ENCODE measurements at places on chromosomes 5 and 9.

- H3K27ac ChIP-seq: no peak within 1 kb of the TSS
- H3K4me1 ChIP-seq: no peaks in the 10 kb centered on the region
- H3K36me3 ChIP-seq: no peaks in the 10 kb centered on the region
- DNase-seq: peak; percentile 29
- H3K4me3 ChIP-seq: peak within 1 kb of the TSS; percentile 34
Observed at GRCh38 chr5:150904479-150905311, at the start of gene ZNF300. ZNF300 (minus strand) TSS chr5:150904980; CDS start chr5:150903155, 1,825 bp downstream.

DNA sequence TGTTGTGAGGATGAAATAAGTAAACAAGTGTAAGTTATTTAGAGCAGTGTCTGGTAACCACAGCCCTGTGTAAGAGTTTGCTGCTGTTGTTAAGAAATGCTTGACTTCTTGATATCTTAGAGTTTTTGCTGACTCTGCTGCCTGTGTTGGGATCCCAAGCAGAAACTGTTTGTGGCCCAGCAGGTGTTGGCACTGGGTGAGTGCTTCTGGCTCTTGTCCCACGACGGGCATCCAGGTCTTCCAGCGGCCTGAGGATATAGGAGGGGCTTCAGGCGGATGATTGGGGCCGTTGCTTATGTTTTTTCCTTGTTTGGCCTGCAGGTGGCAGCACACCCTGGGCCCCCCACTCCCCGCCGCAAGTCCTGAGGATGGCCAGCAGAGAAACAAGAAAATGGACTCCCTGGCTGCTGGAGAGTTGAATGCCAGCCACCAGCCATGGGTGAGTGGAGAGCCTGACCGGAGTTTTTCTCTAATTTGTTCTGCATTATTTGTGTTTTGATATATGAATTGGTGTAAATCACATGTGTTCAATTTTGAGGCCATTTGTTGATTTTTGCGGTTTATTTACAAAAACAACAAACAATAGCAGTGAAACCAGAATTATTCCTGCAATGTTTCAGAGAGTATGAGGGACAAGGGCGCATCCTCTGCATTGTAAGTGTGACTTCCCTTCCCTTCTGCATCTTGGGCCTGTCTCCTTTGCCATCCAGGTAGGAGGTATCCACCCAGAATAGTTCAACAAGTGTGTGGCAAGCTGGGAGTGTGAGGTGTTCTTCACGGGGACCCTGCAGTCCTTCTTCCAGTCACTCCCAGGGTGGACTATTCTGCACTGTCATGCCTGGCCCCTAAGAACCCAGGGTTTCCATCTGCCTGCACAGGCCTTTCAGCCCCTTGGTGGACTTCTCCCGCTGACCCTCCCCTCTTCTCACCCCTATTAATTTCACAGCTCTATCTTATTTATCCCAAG, 50.3 kb downstream of the SLC22A5 start:
- no peaks in the 10 kb centered on the region for H3K27me3 ChIP-seq
- peaks cover 71% of the 10 kb centered on the region for H3K4me1 ChIP-seq
- H3K4me3 ChIP-seq: peak overlapping the region; percentile 12

- H3K4me1 ChIP-seq: peaks cover 12% of the 10 kb centered on the region
- no peak for DNase-seq
- H3K36me3 ChIP-seq: no peaks in the 10 kb centered on the region
- peak overlapping the region; percentile 77 for H3K4me3 ChIP-seq
- no peaks in the 10 kb centered on the region for H3K27me3 ChIP-seq
- peak overlapping the region; percentile 30 for H3K27ac ChIP-seq
Observed at GRCh38 chr9:133477992-133478850, 678 bp downstream of the SLC2A6 start.

- H3K27ac ChIP-seq: no peak overlapping the region
- no peaks in the 10 kb centered on the region for H3K36me3 ChIP-seq
- no peak overlapping the region for H3K4me3 ChIP-seq
- DNase-seq: no peak
- no peaks in the 10 kb centered on the region for H3K27me3 ChIP-seq
Observed at GRCh38 chr9:89978185-89978584, 373.4 kb downstream of the GADD45G start.

GRCh38 chr9:126583144-126583760, 30.5 kb upstream of the LMX1B start:
- H3K36me3 ChIP-seq: no peaks in the 10 kb centered on the region
- H3K27me3 ChIP-seq: no peaks in the 10 kb centered on the region
- no peak for DNase-seq
- H3K4me1 ChIP-seq: no peaks in the 10 kb centered on the region
- no peak overlapping the region for H3K4me3 ChIP-seq
- H3K27ac ChIP-seq: no peak overlapping the region

DNA sequence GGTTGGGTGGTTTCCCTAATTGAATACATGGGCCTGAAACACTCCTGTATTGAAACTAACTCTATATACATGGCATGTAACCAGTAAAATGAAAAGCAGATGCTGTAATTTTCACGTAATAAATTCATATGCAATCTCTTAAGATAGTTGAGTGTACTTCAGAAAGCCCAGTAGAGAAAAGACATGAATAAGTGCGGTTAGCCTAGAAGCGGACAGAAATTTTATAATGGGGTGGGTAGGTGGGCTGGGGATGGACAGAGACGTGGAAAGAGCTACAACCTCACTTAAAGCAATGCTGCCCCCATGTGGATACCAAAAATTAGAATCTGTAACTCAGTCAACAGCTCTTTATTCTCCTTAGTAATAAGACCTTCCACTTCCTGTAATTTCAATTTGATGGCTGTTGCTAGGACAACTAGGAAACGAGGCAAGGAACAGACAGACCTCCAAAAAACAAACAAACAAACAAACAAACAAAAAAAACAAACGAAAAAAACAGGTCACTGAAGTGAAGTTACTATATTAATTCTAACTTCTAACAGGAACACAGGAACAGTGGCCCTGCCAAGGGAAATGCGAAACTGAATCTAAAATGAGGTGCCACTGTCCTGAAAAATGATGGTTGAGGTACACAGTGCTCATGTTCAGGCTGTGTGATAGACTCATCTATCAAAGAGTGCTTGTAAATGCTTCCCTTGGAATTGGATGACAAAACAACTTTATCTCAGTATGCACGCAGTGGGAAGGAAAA, 103.4 kb upstream of the GNA14 start:
- H3K36me3 ChIP-seq: no peaks in the 10 kb centered on the region
- no peaks in the 10 kb centered on the region for H3K4me1 ChIP-seq
- no peak overlapping the region for H3K4me3 ChIP-seq
- no peak overlapping the region for H3K27ac ChIP-seq

DNA sequence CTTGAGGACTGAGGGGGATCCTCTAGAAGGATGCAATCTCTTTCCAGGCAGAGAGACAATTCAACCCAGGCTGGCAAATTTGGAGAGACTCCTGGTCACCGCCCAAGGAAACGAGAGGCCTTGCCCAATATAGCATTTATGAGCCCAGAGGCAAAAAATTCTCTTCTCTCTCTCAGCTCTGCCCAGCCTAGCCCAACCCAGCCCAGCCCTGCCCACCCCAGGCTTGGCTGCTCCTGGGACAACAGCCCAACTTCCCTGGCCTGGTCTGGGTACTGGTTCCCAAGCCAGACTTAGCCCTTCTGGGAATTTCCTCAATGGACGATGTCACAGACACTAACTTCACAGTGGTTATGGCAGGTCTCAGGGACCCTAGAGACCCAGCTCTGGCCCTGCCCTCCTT, 116.5 kb downstream of the PSD2 start:
- H3K36me3 ChIP-seq: no peaks in the 10 kb centered on the region
- no peaks in the 10 kb centered on the region for H3K27me3 ChIP-seq

DNA sequence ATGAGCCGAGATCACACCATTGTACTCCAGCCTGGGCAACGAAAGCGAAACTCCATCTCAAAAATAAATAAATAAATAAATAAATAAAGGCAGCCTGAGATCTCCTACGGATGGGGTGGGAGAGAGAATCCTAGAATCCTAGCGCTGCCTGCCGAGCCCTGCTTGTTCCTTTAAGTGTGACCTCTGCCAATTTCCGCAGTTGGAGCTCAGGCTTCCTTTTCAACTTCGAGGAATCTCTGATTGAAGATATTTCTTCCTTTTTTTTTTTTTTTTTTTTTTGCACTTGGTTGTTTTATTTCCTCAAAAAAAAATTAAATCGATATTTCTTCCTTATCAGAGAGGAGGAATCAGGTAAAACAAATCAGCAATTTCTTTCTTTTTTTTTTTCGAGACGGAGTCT, 27.3 kb upstream of the MATR3 start:
- no peaks in the 10 kb centered on the region for H3K36me3 ChIP-seq
- H3K4me3 ChIP-seq: no peak overlapping the region
- no peak overlapping the region for H3K27ac ChIP-seq

DNA sequence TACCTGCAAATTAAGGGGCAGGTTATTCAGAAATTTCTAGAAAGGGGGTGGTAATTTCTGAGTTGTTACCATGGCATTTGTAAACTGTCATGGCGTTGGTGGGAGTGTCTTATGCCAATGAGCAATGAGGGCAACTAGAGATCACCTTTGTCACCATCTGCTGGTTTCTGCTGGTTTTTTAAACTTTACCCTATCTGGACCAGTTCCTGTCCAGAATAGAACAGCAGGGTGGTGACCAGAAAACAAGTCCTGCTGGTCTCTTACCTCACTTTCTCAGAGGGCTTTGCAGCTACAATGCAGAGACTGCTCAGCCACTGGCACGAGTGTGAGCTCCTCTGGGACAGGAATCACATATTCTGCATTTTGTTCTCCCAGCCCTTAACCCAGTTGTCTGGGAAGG, 51.4 kb downstream of the FAM114A2 start:
- no peak overlapping the region for H3K27ac ChIP-seq
- H3K36me3 ChIP-seq: no peaks in the 10 kb centered on the region
- no peak for DNase-seq
- H3K4me3 ChIP-seq: no peak overlapping the region
- no peaks in the 10 kb centered on the region for H3K27me3 ChIP-seq
- no peaks in the 10 kb centered on the region for H3K4me1 ChIP-seq

DNA sequence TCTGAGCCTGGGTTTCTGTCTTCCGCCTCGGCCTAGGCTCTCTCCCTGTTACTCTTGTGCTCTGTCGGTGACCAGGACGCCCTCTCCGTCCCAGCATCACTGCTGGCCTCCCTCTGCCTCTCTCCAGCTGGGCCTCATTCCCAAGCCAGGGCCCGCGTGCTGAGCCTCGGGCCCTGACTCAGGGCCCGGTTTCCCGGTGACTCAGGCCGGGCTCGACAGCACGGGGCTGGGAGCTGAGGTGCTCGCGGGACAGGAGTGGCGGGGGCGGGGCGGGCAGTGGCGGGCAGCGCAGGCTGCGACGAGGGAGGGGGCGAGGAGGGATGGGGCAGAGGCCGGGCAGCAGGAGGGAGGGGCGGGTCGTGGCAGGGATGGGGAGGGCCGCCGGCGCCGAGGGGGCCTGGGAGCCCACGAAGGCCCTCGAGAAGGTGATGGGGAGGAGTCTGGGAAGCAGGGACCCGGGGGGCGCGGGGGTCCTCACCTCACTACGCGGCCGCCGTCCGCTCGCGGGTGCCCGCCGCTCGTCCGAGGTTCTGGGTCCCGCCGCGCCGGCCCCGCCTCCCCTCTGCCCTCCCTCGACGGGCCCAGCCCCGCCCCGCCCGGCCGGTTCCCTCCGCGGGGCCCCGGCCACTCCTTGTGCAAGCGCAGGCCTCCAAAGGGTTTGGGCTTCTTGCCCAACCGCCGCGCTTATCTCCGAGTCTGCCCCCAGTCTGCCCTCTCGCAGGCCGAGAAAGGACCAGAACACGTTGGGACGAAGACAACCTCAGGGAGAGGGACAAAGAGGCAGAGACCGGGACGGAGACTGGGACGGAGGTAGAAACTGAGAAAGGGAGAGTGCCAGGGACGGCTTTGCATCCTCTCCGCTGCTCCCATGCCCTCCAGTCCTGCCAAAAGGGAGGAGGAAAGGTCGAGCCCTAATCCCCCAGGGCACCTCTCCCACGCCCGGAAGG, at the start of gene ARAP3:
ARAP3 (minus strand) TSS at position 536 of the 947 bp plus-strand sequence. CDS start 1,744 bp downstream, outside the sequence.
- peaks cover 16% of the 10 kb centered on the region for H3K4me1 ChIP-seq
- no peaks in the 10 kb centered on the region for H3K27me3 ChIP-seq
- no peak for DNase-seq

DNA sequence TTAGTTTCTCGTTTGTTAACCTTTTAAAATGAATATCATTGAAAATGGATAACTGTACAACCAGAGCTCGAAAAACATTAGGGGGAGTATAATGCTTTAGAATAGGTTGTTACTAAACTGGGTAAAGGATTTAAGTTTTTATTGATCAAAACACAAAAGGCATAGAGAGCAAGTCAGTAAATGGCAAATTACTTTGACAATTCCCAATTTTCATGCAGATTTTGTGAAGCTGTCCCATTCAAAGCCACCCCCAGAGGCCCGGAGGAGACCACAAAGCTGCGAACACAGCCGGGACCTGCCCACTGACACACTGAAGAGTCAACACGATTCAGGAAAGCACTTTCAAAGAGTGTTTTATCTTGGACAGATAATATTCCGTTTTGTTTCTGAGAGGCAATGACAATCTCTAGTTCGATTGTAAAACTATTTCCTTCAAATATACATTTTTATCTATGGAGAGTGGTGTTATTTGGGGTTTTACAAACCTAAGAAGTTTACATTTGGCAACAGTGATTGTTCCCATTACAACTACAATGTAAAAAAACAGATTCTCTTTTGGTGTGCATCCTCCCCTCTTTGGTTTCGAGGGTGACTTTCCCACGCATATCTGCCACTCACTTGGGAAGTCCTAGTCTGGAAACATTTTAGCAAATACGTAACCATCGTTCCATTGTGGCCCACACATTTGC, 182.6 kb upstream of the TBCA start:
- H3K36me3 ChIP-seq: no peaks in the 10 kb centered on the region
- no peak for DNase-seq
- H3K4me1 ChIP-seq: peaks cover 4% of the 10 kb centered on the region
- no peaks in the 10 kb centered on the region for H3K27me3 ChIP-seq

DNA sequence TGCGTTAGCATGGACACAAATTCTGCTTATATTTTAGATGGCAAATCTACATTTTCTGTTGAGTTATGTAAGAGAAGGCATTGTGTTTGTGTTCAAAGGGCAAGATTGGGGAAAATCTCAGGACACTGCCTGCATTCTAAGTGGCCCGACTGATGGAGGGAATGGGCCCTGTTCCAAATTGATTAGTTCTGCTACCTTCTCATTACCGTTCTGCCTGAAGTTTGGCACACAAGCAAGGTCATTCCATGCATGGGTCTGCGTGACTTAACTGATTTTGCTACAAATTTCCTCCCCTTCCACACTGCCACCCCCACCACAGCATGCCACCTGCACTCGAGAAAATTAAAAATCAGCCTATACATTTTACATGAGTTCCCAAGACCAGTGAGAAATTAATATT, 409.9 kb downstream of the BRINP1 start:
- H3K4me1 ChIP-seq: no peaks in the 10 kb centered on the region
- DNase-seq: no peak
- H3K27me3 ChIP-seq: no peaks in the 10 kb centered on the region
- H3K36me3 ChIP-seq: no peaks in the 10 kb centered on the region
- no peak overlapping the region for H3K27ac ChIP-seq
